ENCODE measurements at places on chromosomes 7 and 10.
A peak's percentile ranks its signal among the peaks of the same experiment; 100 is the strongest.

GRCh38 chr10:131314148-131314547 lies 2.6 kb upstream of the TCERG1L start:
- DNase-seq, result no peak
- no peaks in the 10 kb centered on the region for H3K36me3 ChIP-seq
- peaks cover 68% of the 10 kb centered on the region for H3K27me3 ChIP-seq
- H3K27ac ChIP-seq, result no peak overlapping the region
- H3K4me3 ChIP-seq, result no peak overlapping the region
- H3K4me1 ChIP-seq, result no peaks in the 10 kb centered on the region

GRCh38 chr7:38704751-38705150 lies 73.6 kb upstream of the AMPH start:
- H3K27ac ChIP-seq, result no peak overlapping the region
- no peaks in the 10 kb centered on the region for H3K4me1 ChIP-seq
- no peaks in the 10 kb centered on the region for H3K27me3 ChIP-seq
- H3K4me3 ChIP-seq, result no peak overlapping the region
- H3K36me3 ChIP-seq, result no peaks in the 10 kb centered on the region

DNA sequence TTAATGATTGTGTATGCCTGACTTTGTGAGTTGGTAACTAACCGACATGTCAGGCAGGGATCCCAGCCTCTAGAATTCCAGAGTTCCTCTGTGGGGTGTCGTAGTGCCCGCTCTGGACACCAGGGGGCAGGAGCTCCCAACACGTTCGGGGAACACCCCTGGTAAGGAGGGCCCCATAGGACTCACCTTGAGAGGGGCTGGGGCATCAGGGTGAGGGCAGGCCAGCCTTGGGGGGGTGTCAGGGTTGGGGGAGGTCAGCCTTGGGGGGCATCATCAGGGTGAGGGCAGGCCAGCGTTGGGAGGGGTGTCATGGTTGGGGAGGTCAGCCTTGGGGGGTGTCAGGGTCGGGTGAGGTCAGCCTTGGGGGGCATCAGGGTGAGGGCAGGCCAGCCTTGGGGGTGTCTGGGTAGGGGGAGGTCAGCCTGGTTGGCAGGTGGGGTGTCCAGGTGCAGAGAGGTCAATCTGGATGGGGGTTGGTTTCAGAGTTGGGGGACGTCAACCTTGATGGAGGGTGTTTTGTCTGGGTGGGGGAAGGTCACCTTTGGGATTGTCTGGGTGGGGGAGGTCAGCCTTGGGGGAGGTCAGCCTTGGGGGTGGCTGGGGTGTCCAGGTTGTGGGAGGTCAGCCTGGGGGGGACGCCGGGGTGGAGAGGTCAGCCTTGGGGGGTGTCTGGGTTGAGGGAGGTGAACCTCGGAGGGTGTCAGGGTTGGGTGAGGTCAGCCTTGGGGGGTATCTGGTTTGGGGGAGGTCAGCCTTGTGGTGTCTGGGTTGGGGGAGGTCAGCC lies 45.6 kb upstream of the SUN1 start:
- DNase-seq, result peak; percentile 87
- H3K4me3 ChIP-seq, result no peak overlapping the region
- no peaks in the 10 kb centered on the region for H3K27me3 ChIP-seq
- peaks cover 5% of the 10 kb centered on the region for H3K4me1 ChIP-seq

DNA sequence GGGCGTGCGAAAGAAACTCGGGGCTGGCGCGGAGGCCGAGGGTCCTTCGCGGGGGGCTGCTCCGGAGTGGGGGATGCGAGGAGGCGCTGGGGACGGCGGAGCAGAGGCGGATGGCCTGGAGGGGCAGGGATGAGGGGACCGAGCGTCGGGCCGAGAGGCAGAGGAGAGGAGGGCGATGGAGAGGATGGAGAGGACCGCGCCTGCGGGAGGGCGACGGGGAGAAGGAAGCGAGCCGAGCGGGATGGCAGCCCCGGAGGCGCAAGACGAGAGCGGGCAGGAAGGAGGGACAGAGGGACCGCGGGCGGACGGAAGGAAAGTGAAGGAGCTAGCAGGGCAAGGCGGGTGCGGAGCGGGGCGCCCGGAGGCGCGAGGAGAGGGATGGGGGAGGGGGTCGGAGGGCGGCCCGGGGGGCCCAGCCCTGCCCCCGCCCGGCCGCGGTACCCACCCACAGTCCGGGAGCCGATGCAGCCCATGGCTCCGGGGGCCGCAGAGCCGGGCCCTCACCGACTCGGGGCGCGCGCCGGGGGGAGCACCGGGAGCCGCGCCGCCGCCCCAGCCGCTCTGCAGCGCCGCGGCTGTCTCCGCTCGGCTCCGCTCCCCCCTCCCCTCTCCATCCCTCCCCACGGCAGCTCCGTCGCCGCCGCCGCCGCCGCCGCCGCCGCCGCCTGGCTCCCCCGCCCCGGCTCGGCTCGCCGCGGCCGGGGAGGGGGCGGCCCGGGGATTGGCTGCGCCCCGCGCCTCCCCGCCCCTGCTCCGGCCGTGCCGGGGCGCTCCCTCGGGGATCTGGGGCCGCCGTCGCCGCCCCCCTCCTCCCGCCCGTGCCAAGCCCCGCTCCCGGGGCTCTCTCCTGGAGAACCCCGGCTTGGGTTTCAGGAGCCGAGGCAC lies at the start of gene FAM131B:
Gene FAM131B, minus strand, starts transcription at position 583 of the 885 bp plus-strand sequence. Its CDS starts 110 bp downstream, at position 473.
- peak within 1 kb of the TSS; percentile 69 for H3K4me3 ChIP-seq
- H3K4me1 ChIP-seq, result no peaks in the 10 kb centered on the region
- no peak for DNase-seq
- no peak within 1 kb of the TSS for H3K27ac ChIP-seq

DNA sequence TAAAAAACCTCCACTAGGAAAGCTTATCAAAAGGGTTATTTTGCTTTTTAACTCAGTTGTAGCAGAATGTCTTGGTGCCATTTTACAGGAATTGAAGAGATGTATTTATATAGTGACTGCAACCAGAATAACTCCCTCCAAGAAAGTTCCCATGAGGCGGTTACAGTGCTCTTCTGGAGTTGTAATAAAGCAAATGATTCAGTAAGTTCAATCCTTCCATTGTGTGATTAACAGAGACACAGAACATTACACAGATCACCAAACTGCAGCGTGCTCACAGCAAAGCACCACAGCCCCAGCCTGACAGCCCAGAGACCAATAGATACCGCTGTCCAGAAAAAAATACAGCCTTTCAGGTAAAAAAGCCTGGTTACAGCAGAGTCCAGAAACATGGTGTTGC lies 21.9 kb upstream of the CABCOCO1 start:
- no peak overlapping the region for H3K4me3 ChIP-seq
- no peak for DNase-seq
- H3K4me1 ChIP-seq, result no peaks in the 10 kb centered on the region
- H3K36me3 ChIP-seq, result no peaks in the 10 kb centered on the region
- H3K27ac ChIP-seq, result no peak overlapping the region

DNA sequence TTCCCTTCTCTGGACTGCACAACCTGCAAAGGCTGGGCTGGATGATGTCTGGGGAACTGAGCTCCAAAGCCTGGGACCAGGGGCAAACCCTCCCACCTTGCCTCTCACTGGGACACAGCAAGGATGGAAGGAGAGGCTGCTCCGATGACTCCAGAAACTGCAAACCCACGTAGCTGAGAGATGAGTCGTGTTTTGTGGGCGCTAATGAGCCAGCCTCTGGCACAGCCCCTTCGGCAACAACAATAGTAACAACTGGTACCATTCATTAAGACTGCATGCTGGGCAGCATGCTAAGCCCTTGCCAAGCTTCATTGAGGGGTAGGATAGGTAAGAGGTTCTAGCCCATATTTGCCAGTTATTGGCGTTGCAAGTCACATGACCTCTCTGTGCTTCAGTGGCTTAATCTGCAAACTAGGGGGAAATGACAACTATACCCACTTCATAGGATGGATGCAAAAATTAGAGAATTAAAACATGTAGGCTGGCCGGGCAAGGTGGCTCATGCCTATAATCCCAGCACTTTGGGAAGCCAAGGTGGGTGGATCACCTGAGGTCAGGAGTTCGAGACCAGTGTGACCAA lies 145.9 kb downstream of the SH3PXD2A start:
- H3K4me1 ChIP-seq, result peaks cover 4% of the 10 kb centered on the region
- no peak overlapping the region for H3K27ac ChIP-seq
- no peaks in the 10 kb centered on the region for H3K27me3 ChIP-seq

GRCh38 chr10:76130892-76131291 lies 699.5 kb downstream of the LRMDA start:
- no peak for DNase-seq
- no peaks in the 10 kb centered on the region for H3K36me3 ChIP-seq
- H3K4me1 ChIP-seq, result no peaks in the 10 kb centered on the region
- H3K27me3 ChIP-seq, result peaks cover 9% of the 10 kb centered on the region

GRCh38 chr7:76236224-76236623 lies 34.5 kb downstream of the SRRM3 start:
- no peak overlapping the region for H3K4me3 ChIP-seq
- H3K27ac ChIP-seq, result no peak overlapping the region
- peaks cover 73% of the 10 kb centered on the region for H3K27me3 ChIP-seq
- no peaks in the 10 kb centered on the region for H3K4me1 ChIP-seq
- no peak for DNase-seq

GRCh38 chr7:38374507-38374906 lies 101.1 kb upstream of the TARP start:
- DNase-seq, result no peak
- no peak overlapping the region for H3K4me3 ChIP-seq
- no peaks in the 10 kb centered on the region for H3K4me1 ChIP-seq
- H3K27me3 ChIP-seq, result no peaks in the 10 kb centered on the region
- H3K36me3 ChIP-seq, result no peaks in the 10 kb centered on the region

GRCh38 chr7:133345690-133346421 lies 93.0 kb downstream of the EXOC4 start:
- no peaks in the 10 kb centered on the region for H3K36me3 ChIP-seq
- H3K27ac ChIP-seq, result no peak overlapping the region
- no peak overlapping the region for H3K4me3 ChIP-seq
- H3K27me3 ChIP-seq, result no peaks in the 10 kb centered on the region
- peaks cover 12% of the 10 kb centered on the region for H3K4me1 ChIP-seq

- H3K4me3 ChIP-seq, result no peak overlapping the region
- H3K27me3 ChIP-seq, result no peaks in the 10 kb centered on the region
- no peak overlapping the region for H3K27ac ChIP-seq
Measured at GRCh38 chr10:88122145-88122544, 258.7 kb downstream of the PTEN start.

- no peaks in the 10 kb centered on the region for H3K36me3 ChIP-seq
- H3K4me3 ChIP-seq, result no peak overlapping the region
- DNase-seq, result no peak
- H3K27me3 ChIP-seq, result no peaks in the 10 kb centered on the region
- H3K4me1 ChIP-seq, result peaks cover 21% of the 10 kb centered on the region
Measured at GRCh38 chr7:47039089-47039648, 542.7 kb downstream of the TNS3 start.

GRCh38 chr10:70827086-70827757 lies 11.5 kb downstream of the SGPL1 start:
- H3K4me3 ChIP-seq, result no peak overlapping the region
- no peak overlapping the region for H3K27ac ChIP-seq
- no peak for DNase-seq
- no peaks in the 10 kb centered on the region for H3K27me3 ChIP-seq
